ENCODE measurements at places on chromosomes 5 and 9.

- H3K4me3 ChIP-seq = no peak overlapping the region
- peaks cover 31% of the 10 kb centered on the region for H3K4me1 ChIP-seq
- no peaks in the 10 kb centered on the region for H3K27me3 ChIP-seq
- H3K36me3 ChIP-seq = no peaks in the 10 kb centered on the region
These were observed 209.6 kb upstream of the TNC start for GRCh38 chr9:115327436-115328122.

GRCh38 chr9:22198681-22199080, 189.6 kb upstream of the CDKN2B start:
- no peak for DNase-seq
- no peaks in the 10 kb centered on the region for H3K36me3 ChIP-seq
- no peaks in the 10 kb centered on the region for H3K27me3 ChIP-seq
- no peak overlapping the region for H3K27ac ChIP-seq
- H3K4me1 ChIP-seq = no peaks in the 10 kb centered on the region

DNA sequence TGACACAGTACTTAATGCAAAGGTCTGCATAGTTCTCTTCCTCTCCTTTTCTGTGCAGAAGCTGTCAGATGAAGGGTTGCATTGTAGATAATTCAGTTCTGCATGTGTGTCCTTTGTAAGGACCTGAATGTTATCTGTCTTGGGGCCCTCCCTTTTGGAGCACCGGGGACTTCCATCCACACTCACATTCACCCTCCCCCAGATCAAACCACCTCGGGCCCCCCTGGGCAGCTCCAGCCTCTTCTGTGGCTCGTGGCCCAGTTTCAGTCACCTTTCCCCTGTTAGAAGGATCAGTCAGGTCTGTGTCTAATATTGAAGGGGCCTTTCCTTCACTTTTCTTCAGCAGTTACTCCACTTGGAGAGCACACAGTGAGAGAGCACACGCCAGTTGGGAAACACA, 11.0 kb downstream of the DMRT1 start:
- H3K36me3 ChIP-seq = no peaks in the 10 kb centered on the region
- H3K27ac ChIP-seq = no peak overlapping the region
- DNase-seq = no peak
- no peak overlapping the region for H3K4me3 ChIP-seq
- H3K27me3 ChIP-seq = no peaks in the 10 kb centered on the region

DNA sequence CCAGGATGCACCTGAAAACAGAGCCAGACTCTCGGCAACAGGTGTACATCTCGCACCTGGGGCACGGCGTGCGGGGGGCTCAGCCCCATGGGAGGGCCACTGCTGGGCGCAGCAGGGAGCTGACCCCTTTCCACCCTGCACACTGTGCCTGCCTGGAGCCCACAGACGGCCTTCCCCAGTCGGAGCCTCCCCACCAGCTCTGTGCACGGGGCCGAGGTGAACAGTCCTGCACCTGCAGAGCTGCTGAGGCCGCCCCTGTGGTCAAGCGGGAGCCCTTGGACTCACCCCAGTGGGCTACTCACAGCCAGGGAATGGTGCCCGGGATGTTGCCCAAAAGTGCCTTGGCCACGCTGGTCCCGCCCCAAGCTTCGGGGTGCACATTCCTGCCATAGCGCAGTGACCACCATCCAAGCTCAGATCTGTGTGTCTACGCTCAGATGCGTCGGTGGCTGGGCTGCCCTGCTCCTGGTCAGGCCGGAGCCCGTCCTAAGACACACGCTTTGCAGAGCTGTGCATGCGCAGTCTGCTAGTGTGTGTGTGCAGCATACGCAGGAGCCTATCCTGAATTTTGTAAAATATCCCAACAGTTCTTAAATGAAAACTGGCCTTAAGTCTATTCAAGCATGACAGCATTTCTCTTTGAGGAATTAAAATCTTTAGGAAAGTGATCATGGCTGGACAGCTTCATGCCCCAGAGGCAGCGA, 8.4 kb upstream of the EXOC3 start:
- no peaks in the 10 kb centered on the region for H3K36me3 ChIP-seq
- no peak overlapping the region for H3K27ac ChIP-seq
- no peaks in the 10 kb centered on the region for H3K27me3 ChIP-seq
- no peak overlapping the region for H3K4me3 ChIP-seq

DNA sequence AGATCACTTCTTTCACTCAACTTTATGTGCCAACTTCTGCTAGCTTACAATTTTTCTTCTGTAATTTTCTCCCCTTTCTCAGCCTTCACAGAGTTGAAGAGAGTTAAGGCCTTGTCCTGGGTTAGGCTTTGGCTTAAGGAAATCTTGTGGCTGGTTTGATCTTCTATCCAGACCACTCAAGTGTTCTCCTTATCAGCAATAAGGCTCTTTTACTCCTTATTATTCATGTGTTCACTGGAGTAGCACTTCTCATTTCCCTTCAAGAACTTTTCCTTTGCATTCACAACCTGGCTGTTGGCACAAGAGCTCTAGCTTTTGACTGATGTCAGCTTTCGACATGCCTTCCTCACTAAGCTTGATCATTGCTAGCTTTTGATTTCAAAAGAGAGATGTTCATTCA, 86.9 kb upstream of the ALDH1B1 start:
- no peaks in the 10 kb centered on the region for H3K27me3 ChIP-seq
- DNase-seq = no peak
- H3K27ac ChIP-seq = no peak overlapping the region
- H3K36me3 ChIP-seq = no peaks in the 10 kb centered on the region
- H3K4me3 ChIP-seq = no peak overlapping the region

DNA sequence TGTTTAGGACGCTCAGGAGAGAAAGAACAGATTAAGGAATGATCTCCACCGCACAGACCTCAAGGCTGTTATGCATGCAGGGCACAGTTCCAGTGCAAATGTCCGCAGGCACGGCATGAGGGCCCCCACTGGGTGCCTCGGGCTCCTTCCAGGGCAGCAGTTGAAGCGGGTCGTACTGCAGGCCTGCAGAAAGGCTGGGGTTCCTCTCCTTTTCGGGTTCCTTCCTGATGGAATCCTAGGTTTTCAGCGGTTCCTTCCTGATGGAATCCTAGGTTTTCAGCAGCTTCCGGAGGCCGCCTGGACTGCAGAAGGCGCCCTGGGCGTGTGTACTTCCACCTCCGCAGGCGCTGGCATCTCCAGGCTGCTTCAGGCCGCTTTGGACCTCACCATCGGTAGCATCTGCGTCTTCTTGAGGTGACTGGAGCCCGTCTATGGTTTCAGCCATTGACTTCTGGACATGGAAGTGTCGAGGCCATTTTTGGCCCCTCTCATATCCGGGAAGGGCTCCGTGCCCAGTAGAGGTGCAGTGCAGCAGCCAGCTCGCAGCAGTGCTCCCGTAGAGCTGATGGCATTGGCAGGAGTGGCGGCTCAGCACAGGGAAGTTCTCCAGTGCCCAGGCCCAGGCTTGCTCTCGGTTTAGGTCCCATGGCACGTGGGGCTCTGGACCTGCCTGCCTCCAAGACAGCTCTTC, 5.6 kb upstream of the MGAT4B start:
- H3K36me3 ChIP-seq = no peaks in the 10 kb centered on the region
- no peaks in the 10 kb centered on the region for H3K27me3 ChIP-seq
- no peak overlapping the region for H3K27ac ChIP-seq
- peak; percentile 57 for DNase-seq

DNA sequence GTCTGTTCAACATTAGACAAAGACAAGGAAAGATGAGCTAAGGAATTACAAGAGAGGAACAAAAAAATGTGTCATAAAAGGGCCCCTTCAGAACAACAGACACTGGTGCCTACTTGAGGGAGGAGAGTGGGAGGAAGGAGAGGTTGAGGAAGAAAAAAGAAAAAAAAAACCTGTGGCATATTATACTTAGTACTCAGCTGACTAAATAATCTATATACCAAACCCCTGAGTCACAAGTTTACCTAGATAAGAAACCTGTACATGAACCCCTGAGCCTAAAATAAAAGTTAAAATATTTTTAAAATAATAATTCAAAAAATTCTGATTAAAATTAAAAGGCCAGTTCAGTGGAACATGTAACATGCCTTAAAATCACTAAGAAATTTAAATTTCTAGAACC, 107.3 kb downstream of the MTREX start:
- H3K4me3 ChIP-seq = no peak overlapping the region
- peaks cover 20% of the 10 kb centered on the region for H3K36me3 ChIP-seq
- peaks cover 11% of the 10 kb centered on the region for H3K4me1 ChIP-seq
- DNase-seq = no peak
- H3K27me3 ChIP-seq = no peaks in the 10 kb centered on the region

All from tibial artery (tissue), 4 donors.